ENCODE measurements at places on chromosomes 3 and 15.

DNA sequence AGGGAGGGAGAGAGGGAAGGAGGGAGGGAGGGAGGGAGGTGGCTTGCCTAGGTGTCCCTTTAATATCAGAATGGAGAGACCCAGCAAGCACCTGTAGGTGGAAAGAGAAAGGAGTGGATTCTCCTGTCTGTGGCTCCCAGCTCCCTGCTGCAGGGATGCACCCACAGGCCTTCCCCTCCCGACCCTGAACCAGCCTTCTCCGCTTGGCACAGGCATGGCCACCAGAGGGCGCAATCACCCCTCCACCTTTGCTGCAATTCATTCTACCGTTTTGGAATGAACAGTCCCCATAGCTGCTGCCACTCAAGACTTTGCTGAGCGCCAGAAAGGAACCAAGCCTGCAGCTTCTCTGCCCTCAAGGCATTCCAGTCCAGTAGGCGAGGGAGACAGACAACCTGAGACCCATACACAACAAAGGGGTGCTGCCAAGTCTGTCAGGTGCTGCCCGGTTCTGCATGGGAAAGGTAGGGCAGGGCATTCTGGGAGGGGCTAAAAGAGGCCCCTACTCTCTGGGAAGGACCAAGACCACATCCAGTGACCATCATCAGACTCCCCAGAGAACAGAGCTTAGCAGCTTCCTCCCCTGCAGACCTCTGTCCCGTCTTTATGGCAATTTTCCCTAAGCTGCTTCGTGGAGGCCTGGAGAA is 4.9 kb downstream of the TLR9 start:
- DNase-seq, result peak; percentile 86

GRCh38 chr15:58994906-58995453 is 7.5 kb downstream of the RNF111 start:
- no peak for DNase-seq

GRCh38 chr15:79372428-79372827 is 59.7 kb upstream of the MINAR1 start:
- no peak for DNase-seq

DNA sequence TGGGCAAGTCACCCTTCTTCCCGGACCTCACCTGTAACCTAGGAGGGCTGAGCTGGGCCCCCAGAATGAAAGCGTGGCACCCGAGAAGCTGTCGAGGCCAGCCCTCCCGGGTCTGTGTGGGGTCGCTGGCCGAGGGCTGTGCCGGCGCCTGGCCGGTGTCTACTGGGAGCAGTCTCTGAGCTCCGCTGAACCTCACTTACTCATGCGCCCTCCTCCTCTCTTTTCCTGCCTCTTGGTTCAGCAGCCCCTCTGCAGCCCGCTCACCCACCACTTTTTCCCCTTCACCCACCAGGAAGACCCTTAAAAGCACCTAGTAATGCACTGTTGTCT is 419 bp downstream of the HYKK start:
- DNase-seq, result no peak

- no peak for DNase-seq
Observed at GRCh38 chr3:130800829-130801228, 54.2 kb upstream of the PIK3R4 start.

- DNase-seq, result no peak
Observed at GRCh38 chr3:185405243-185405642, 42.3 kb downstream of the MAP3K13 start.

GRCh38 chr15:47516558-47516957 is 200.7 kb upstream of the SEMA6D start:
- DNase-seq, result no peak

GRCh38 chr3:120793601-120794000 is 51.1 kb downstream of the GTF2E1 start:
- no peak for DNase-seq

DNA sequence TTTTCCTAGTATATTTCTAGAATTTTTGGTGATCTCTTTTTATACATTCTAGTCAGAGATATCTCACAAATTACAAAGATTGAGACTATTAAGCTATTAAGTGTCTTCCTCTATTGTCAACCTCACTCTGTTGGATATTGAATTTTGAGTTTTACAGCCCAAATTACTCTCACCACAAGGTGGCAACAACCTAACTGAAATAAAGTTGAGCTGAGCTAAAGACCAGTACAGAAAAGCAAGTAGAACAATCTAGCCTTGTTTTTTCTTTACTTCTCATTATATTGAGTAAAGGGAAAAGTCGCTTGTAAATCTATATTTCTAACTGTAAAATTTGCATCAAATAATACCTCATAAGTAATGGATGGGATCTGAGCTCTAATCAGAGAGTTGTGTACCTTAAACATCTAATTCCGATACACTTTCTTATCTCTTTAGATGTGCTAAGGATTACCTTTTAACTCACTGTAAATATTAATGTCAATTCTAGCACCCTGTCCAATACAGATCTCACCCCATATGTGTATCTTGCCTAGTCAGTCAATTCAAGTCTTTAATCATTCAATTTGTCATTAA is 13.6 kb upstream of the COMMD2 start:
- DNase-seq, result peak; percentile 58

DNA sequence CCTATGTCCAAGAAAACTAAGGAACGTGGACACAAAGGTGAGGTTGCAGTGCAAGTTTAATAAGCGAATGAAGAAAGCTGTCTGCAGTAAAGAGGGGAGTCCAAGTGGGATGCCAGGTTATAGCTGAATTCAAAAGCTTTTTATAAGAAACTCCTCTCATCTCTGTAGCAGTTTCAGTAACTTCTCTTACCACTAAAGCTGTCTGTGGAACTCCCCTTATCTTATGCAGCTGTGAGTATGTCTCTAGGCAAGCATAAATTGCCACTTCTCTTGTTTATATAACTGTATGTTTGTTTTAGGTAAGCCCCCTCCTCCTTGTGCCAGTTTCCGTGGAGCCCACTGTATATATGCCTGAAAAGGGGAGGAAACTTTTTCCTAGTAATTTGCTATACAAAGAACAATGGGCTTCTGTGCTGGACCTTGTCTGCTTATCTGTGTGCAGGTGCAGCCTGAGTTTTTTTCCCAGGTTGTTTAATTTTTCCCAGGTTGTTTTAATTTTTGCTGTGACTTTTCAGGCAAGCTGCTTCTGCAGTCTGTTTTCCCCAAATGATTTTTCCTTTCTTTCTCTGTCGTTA is 875.1 kb upstream of the EPHA6 start:
- peak; percentile 3 for DNase-seq

- no peak for DNase-seq
Observed at GRCh38 chr15:24772266-24772665, 96.7 kb downstream of the NPAP1 start.

- no peak for DNase-seq
Observed at GRCh38 chr3:176873261-176873660, 324.0 kb downstream of the TBL1XR1 start.

DNA sequence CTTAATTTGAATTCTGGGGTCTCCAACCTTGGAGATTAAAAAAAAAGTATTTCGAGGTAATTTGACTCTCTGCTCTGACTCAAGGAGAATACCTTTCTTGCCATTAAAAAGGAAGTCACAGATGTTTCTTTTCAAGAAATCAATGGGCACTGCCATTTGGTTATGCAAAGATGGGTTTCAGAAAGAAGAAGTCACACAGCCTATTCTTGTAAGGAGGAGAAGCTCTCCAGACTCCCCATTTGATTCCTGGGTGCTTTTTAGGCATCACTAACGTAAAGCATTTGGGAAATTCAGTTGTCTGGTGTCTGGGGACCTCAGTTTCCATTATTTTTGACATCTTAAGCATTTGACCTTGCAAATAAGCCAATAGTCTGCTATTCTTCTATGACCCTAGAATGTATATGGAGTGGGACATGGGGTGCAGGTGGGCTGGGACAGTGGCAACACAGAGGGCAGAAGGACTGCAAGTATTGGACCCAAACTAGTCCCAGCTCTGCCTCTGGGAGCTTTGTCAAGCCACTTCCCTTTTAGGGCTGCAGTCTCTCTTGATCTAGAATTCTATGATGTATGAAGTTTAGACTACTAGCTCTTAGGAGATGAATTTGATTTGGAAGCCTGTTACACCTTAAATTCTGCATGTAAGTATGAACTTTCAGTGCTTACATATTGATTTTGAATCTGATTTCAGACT is 27.8 kb downstream of the IL5RA start:
- no peak for DNase-seq

DNA sequence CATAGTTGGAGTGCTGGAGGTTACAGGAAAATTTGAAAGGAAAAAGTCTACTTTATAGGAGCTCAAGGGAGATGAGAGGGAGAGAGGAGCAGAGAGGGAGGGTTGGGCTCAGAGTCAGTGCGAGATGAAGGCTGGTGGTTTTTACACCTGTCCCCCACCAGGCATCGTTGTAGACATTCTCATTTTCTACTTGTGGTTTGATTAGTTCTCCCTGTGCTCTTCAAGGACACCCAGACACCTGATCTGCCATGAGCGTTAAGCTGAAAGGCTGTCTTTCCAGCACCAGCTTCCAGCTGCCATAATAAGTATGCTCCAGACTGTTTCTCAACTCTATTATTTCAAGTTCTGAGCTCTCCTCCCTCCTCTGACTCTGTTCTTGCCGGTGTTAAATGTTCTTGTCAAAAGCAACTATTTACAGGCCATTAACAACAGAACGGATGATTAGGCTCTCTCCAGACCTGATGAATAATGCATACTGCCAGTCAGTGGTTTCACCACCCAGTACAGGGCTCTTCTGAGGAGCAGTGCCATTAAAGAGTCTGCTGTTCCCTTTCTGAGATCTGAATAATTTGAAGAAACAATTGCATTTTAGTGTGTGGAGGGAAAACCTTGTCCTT is 514.6 kb upstream of the MCTP2 start:
- DNase-seq, result no peak

DNA sequence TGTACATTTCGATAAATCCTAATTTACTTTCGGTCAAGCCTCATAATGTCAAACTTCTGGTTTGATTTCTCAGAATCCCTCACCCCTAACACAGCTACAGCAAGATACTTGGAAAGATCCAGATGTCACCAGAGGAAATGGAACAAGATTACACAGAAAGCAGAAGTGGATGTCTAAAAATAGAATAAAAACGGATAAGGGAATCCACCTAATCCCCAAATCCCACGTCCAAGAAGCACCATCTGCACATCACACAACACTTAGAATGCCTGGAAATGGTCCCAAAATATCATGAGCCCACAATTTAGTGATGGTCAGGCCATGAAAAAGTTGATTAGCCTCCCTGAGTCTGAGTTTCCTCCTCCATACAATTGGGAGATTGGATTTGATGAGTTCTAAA is 61.7 kb downstream of the AGTR1 start:
- DNase-seq, result peak; percentile 36

DNA sequence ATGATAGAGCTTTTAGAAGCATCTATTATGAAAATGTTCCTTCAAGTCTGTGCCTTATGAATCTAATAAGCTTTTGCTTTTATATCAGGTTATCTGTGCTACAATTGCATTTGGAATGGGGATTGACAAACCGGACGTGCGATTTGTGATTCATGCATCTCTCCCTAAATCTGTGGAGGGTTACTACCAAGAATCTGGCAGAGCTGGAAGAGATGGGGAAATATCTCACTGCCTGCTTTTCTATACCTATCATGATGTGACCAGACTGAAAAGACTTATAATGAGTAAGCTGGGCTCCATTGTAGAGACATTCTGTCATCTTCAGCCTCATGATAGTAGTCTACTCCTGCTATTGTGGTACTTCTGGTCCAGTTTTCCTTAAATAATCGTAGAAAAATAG is 73.4 kb downstream of the BLM start:
- no peak for DNase-seq

- DNase-seq, result peak; percentile 70
Observed at GRCh38 chr3:9280451-9281219, 31.2 kb upstream of the SRGAP3 start.

GRCh38 chr3:26271848-26272247 is 350.7 kb upstream of the LRRC3B start:
- DNase-seq, result no peak

DNA sequence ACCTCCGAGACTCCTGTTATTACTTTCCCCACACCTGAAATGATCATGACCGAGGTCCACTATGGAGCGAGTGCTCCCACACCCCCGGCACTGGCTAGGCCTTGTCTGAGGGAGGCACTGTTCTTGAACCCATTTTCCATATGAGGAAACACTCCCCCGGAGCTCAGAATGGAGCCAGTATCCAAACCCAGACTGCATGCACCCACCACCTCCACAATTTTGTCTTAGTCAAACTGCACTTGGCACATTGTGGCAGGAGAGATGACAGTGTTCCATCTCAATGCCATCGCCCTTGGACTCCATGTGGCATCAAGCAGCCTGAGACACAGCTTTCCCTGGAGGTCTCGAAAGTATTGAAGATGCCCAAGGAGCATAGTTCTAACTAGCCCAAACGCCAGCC is 154.1 kb downstream of the NUP210 start:
- DNase-seq, result no peak

DNA sequence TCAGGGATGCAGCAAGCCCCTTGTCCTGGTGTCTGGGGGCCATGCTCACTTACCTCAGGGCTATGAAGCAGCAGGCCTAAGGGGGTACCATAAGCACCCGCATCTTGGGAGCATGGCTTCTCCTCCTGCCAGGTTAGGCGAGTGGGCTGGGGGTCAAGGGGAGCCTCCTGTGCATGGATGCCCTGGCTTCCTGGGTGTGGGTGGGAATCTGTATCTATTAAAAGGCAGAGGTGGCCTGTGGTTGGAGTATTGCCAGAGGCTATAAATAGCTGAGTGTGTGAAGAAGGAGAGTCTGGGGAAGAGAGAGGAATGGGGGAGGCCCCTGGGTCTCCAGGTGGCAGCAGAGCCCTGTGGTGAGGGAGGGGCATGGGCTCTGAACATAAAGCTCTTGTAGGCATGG is 19.5 kb downstream of the ACVR2B start:
- no peak for DNase-seq

DNA sequence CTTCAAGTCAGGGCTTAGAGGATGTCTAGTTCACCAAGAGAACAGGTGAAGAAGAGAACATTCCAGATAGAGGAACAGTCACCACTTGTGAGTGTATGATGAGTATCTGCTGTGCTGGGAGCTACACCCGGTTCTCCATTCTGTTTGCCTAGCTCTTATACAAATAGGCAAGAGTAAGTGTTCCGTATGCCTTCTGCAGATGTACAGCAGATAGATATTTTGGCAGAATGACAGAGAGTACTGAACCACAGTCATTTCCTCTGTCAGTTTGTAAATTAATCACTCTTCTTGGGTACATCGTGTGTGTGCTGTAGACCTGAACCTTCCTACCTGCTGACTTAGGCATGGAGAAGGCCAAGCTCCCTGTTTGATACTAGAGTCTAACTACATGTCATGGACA is 108.3 kb upstream of the CTDSPL start:
- no peak for DNase-seq

DNA sequence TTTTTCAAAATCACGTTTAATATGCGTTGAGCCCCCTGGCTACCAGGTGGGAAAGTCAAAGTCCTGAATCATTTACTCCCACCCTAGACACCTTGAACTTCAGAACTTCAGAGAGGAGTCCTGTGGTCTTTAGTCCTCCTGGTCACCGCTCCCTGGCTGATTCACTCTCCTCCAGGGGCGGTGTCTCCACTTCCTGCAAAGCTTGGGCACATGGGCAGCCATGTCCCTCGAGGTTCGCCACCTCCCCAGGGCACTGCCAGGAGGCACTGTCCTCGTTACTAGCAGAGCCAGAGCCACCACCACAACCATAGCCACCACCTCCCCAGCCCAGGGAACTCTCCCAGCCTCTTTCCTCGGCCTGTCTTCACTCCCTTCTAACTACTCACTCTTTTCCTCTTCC is 31.0 kb downstream of the LOXL1 start:
- no peak for DNase-seq

- DNase-seq, result no peak
Observed at GRCh38 chr3:87002346-87002745, 11.4 kb upstream of the VGLL3 start.
